Brain (organoid and tissue), 16 donors: ENCODE measurements at places on chromosomes 11 and 22.

- peak; percentile 42 for DNase-seq
Measured at GRCh38 chr11:93936460-93936859, 84.7 kb upstream of the HEPHL1 start.

- DNase-seq = no peak
Measured at GRCh38 chr11:3920148-3920852, 64.8 kb downstream of the STIM1 start.

DNA sequence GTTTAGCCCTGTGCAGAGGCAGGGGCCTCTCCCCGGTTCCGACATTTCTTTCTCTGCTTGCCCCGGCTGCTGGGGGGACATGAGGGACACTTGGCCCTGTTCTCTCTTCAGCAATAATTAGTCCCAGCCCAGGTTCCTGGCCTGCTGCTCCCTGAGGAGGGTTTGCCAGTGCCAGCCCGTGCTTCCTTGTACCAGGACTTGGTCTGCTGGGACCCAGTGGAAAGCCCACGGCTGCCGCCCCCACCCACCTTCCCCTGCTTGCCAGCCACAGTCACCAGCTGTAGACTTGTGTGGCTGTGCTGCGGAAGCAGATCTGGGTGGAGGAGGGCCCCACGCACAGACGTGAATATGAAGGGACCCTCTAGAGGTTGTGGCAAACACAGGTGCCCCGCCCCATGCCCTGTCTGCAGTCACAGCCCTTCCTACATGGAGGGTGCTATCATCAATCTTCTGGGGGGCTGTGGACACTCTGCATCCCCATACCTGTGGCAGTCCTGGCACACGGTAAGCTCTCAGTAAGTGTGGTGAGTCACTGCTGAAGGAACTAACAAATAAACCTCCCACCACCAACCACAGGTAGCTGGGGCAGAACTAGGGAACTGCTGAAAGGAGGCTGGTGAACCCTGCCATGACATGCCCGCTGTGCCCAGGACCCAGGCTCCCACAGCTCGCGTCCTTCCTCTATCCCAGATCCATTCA lies 949 bp downstream of the TP53AIP1 start:
- DNase-seq = no peak

DNA sequence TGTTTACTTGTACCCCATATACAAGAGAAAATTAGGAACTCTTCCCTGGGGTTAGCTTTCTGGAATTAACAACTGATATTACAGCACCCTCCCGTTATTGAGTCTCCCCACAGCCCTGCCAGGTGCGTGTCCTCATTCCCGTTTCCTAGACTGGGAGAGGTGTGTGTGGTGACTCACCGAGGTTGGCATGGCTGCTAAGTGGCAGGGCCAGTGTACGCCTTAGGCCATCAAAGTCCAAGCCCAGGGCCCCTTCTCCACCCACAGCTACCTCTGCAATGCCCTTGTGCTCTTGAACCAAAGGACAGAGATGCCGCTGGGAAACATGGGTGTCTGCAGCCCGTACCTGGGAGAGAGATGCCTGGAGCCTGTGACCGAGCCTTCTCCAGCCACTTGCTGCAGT lies 12.3 kb downstream of the IFT27 start:
- DNase-seq = no peak

- no peak for DNase-seq
Measured at GRCh38 chr11:68673306-68673945, 10.9 kb upstream of the GAL start.

GRCh38 chr22:27088026-27088425 lies 430.6 kb downstream of the MIAT start:
- no peak for DNase-seq

GRCh38 chr22:27462190-27462589 lies 339.4 kb downstream of the MN1 start:
- peak; percentile 83 for DNase-seq

GRCh38 chr11:5291207-5291838 lies 10.4 kb downstream of the OR51B4 start:
- DNase-seq = no peak

- no peak for DNase-seq
Measured at GRCh38 chr22:49439373-49439772, 388.3 kb downstream of the BRD1 start.

- DNase-seq = peak; percentile 8
Measured at GRCh38 chr22:22720201-22720723, 75.8 kb downstream of the GGTLC2 start.

GRCh38 chr22:44026630-44027511 lies 2.8 kb downstream of the PARVB start:
- no peak for DNase-seq

- no peak for DNase-seq
Measured at GRCh38 chr11:122756417-122756816, 81.9 kb upstream of the CRTAM start.

GRCh38 chr11:104763930-104764709 lies 134.1 kb downstream of the CASP12 start:
- no peak for DNase-seq

GRCh38 chr22:23196165-23196564 lies 15.9 kb downstream of the BCR start:
- DNase-seq = no peak

DNA sequence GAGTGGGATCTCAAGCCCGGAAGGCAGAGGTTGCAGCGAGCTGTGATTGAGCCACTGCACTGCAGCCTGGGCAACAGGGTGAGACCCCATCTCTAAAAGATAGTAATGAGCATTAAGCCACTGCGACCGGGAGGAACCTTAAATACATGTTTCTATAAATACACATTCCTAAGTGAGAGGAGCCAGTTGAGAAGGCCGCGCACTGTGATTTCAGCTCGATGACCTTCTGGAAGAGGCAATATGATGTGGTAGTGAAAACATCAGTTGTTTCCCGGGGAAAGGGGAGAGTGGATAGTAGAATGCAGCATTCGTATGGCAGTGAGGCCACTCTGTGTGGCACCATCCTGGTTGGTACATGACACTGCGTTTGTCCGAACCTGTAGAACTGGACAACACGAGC lies 18.0 kb downstream of the PTDSS2 start:
- DNase-seq = no peak

GRCh38 chr11:110501428-110501827 lies 71.7 kb downstream of the FDX1 start:
- DNase-seq = no peak

- peak; percentile 55 for DNase-seq
Measured at GRCh38 chr22:47059701-47060161, 297.3 kb downstream of the TBC1D22A start.

DNA sequence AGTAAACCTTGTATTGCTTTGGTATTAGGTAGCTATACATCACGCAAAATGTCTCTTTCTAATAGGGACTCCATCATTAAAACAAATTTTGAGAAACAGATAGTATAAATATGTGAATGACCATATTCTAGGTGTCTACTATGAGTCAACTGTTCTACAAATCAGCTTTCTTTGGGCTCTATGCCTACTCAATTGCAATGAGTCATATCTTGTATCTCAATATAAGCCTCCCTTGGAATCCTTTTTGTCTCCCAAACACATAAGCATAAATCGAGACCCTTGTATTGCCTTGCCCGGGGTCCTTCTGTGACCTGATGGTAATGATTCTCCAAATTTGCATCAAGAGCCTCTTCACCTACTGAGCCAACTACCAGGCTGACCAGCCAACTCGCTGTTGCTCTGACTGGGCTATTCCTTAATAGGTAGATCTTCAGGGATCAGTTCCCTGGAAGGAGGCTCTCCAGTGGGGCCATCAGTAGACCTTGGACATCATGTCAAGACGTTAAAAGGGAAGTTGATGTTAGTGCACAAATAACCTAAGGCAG lies 22.2 kb downstream of the BLID start:
- peak; percentile 57 for DNase-seq

DNA sequence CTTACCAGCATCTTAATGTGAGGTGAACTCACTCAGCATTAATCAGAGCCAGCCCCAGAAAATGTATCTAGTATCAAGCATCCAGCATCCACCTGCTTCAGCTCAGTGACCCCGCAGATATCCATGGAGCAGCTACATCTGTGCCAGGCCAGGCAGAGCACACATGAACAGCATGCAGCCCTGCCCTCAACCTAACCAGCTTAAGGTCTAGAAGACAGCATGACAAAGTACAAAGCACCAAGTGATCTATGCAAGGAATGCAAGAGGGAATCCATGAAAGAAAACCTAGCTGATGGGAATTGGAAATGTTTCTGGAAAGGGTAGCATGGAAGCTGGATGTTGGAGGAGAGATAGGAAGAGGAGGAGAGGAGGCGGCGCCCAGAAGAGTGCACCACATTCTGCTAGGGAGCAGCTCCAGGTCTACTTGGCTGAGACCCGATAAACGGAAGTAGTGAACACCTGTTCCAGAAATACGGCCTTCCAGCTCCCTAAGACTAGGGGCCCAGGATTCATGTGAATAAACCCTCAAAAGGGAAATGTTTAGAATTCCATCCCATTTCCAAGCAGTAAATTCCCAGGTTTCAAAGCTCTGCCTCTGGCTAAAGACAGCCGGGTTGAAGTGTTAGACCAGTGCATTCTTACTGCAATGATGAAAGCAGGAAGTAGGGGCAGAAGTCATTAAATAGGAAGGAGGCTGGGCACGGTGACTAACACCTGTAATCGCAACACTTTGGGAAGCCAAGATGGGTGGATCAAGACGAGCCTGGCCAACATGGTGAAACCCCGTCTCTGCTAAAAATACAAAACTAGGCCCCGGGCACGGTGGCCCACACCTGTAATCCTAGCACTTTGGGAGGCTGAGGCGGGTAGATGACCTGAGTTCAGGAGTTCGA lies 23.5 kb upstream of the L3MBTL2 start:
- no peak for DNase-seq

GRCh38 chr22:37225481-37225880 lies 13.2 kb upstream of the SSTR3 start:
- DNase-seq = no peak

- DNase-seq = no peak
Measured at GRCh38 chr11:67349928-67350465, 3.3 kb downstream of the POLD4 start.

GRCh38 chr11:29507376-29507775 lies 509.5 kb downstream of the KCNA4 start:
- DNase-seq = no peak

DNA sequence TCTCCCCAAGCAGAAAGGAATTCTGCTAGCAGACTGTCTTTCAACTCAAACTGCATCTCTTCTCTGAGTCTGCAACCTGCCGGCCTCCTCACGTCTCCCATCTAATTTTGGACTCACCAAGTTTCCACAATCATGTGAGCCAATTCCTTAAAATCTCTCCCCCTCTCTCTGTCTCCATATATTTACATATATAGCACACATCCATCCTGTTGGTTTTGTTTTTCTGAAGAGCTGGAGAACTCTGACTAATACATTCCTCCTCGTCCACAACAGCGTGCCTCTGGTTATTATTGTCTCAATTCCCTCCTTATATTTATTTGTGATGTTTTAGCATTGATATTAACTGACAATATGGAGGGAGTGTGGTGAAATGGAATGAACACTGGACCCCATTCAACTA lies 29.6 kb upstream of the FJX1 start:
- DNase-seq = no peak

GRCh38 chr22:26576026-26576680 lies 13.8 kb downstream of the TPST2 start:
- DNase-seq = no peak

GRCh38 chr22:26642465-26643417 lies 14.6 kb upstream of the MIAT start:
- no peak for DNase-seq

DNA sequence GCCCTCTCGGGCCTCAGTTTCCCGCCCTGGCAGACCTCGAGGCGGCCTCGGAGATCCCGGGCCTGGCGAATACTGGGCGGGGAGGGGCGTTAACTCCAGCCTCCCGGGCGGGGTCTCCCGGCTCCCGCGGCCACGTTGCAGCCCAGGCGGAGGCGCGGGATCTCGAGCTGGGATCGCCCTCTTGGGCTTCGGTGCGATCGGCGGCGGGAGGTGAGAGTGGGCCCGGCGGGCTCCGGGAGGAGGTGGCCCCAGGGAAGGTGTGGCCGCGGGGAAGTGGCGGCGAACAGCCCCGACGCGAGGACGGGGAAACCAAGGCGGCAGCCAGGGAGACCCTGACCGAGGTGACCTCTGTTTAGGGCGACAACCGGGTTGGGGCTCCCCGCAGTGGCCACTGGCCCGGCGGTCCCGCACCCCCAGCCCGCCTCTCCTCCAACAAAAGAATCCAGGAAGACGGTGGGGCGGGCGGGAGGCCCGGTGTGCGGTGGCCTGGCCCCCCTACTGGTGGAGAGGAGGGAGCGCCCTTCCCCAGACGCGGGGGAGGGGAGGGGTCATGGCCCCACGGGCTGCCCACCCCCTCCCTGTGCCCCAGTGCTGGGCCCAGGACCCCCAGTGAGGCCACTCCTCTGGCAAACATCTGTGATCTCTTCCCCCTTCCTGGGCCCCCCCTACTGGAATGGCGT lies at the start of gene PHETA2:
Gene PHETA2, plus strand, starts transcription at position 117 of the 680 bp plus-strand sequence. CDS start 3,046 bp downstream, outside the sequence.
- peak; percentile 27 for DNase-seq

DNA sequence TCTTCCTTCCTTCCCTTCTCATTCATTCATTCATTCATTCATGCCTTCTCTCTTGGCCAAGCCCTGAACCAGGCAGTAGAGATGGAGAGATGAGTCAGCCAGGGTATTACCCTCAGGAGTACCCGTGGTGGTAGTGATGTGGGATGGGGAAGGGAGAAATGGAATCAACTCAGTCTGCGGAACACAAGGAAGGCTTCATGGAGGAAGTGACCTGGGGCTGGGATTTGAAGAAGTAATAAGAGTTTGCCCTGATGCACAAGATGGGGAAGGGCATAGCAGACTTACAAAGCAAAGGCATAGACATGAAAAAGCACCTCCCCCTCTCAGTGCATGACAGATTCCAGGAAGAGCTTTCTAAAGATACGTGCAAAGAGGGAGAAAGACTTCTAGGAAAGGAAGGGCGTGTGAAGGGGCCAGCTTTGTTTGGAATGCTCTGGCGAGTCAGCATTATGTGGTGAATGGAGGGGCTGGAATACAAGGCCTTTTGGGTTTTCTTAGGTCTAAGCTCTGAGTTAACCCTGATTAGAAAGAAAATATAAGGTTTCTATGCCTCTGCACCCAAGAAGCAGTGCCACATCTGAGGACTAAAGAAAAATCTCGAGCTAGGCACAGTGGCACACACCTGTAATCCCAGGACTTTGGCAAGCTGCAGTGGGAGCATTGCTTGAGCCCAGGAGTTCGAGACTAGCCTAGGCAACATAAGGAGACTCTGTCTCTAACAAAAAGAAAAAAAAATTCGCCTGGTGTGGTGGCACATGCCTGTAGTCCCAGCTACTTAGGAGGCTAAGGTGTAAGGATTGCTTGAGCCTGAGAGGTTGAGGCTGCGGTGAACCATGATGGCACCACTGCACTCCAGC lies 36.4 kb upstream of the ACER3 start:
- no peak for DNase-seq

- DNase-seq = no peak
Measured at GRCh38 chr11:62217191-62217748, 8.8 kb downstream of the SCGB2A1 start.
